ENCODE measurements at places on chromosomes 6 and 20. TPM values are rescaled to one million over a fixed set of nuclear protein-coding genes. Genes with fewer than 3 reads are reported as not detected.

The EDN1 gene
- 24.0 TPM for total RNA-seq

The CASS4 gene
- not detected for total RNA-seq

The KIF25 gene
- not detected for total RNA-seq

The SYNGAP1 gene
- total RNA-seq, result 2.5 TPM

The KCNK5 gene
- not detected for total RNA-seq

The PPIL6 gene
- total RNA-seq, result 2.4 TPM

The E2F3 gene
- total RNA-seq, result 8.1 TPM

The DNAH8 gene
- total RNA-seq, result not detected

The B4GALT5 gene
- 44.1 TPM for total RNA-seq

The ZBTB12 gene
- total RNA-seq, result 1.3 TPM

The NAPB gene
- total RNA-seq, result 6.4 TPM

Measured in A172 (cell line).